ENCODE measurements at places on chromosomes 5 and 9. TPM values are rescaled to one million over a fixed set of nuclear protein-coding genes. Genes with fewer than 3 reads are reported as not detected.

Gene CDH6
- polyA plus RNA-seq: under 0.01 TPM

Gene LCN6
- polyA plus RNA-seq: 2.3 TPM

Gene CSF1R
- polyA plus RNA-seq: 26.1 TPM

Gene CTNND2
- 1.0 TPM for polyA plus RNA-seq

Gene OBP2B
- polyA plus RNA-seq: not detected

Gene IL33
- polyA plus RNA-seq: 1.6 TPM

Gene WDR38
- polyA plus RNA-seq: not detected

Gene ADAMTS2
- 5.9 TPM for polyA plus RNA-seq

Gene PCDHGC4
- not detected for polyA plus RNA-seq

Gene AP3S1
- polyA plus RNA-seq: 203 TPM

Gene PAEP
- polyA plus RNA-seq: not detected

Gene TMOD1
- 5.8 TPM for polyA plus RNA-seq

Gene SAXO1
- 0.01 TPM for polyA plus RNA-seq

Gene QRFP
- polyA plus RNA-seq: 0.20 TPM

Gene HSPA4
- 24.0 TPM for polyA plus RNA-seq

Gene CCL28
- polyA plus RNA-seq: 18.3 TPM

Gene TUSC1
- 12.0 TPM for polyA plus RNA-seq

Gene KCNV2
- polyA plus RNA-seq: not detected

Gene SLC46A2
- not detected for polyA plus RNA-seq

Gene BTNL3
- 18.3 TPM for polyA plus RNA-seq

Gene SPINK4
- 1,105 TPM for polyA plus RNA-seq

Gene PLPP7
- polyA plus RNA-seq: 1.8 TPM

Gene IFNK
- polyA plus RNA-seq: not detected

Gene ACOT12
- 0.09 TPM for polyA plus RNA-seq

Gene NFIL3
- polyA plus RNA-seq: 34.8 TPM

Gene OR1N2
- polyA plus RNA-seq: not detected

Gene TMEM174
- not detected for polyA plus RNA-seq

Gene C9
- not detected for polyA plus RNA-seq

Gene ZDHHC21
- polyA plus RNA-seq: 3.0 TPM

Gene SLC25A2
- polyA plus RNA-seq: 0.35 TPM
